ENCODE measurements at places on chromosomes 2 and 18.

GRCh38 chr2:28366496-28367282 lies 26.0 kb upstream of the FOSL2 start:
- peak; percentile 84 for DNase-seq

GRCh38 chr2:238717084-238717483 lies 130.8 kb upstream of the TWIST2 start:
- no peak for DNase-seq

- DNase-seq, result no peak
These were observed 684.8 kb downstream of the SOCS6 start for GRCh38 chr18:70973626-70974025.

- DNase-seq, result peak; percentile 42
These were observed 54.6 kb downstream of the CYP27C1 start for GRCh38 chr2:127165539-127165935.

DNA sequence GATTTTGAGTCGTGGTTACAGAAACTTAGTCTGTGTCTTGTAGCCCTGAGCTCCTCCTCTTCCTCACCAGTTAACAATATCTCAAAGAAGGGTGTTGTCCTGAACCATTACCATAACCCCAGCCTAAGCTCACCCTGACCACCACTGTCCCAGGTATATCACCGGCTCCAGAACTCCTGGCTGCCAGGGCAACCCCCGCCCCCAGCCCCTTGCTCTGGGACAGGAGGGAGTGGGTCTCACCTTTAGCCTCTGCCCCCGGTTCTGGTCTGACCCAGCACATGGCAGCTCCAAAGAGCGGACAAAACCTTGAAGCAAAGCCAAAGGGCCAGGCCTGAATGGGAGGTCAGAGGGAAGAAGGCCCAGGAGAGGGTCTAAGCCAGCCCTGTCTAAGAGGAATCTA lies 5.6 kb upstream of the PSMD1 start:
- DNase-seq, result no peak

DNA sequence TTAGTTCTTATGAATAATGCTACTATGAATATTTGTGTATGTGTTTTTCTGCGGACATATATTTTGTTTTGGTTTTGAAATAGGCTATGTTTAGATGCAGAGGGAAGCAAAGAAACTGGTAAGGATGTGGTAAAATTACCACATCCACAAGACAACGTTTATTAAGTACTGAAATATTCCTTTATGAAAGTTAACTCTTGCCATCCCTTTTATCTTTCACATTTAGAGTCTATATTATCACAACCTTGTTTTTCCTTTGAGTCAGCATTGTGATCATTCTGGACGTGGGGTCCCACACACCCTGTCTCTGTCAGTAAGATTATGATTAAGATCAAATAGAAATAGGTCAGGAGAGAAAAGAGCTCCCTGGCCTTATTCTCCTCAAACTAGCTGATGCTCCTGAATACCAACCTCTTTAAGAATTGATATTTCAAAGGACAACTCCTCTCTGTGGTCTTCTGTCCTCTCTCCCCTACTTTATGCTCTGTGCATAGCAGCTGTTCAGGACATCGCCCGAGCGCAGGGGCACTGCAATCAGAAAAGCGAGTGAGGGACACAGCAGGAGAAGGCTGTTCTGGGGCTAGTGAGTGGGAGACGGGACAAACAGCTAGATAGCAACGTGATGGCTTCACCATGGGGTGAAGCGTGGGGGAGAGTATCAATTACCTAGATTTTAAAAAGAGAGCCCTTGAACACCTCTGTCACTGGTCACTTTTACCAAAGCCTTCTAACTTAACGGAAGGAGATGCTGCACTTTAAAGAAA lies 12.2 kb downstream of the METAP1D start:
- no peak for DNase-seq

- DNase-seq, result no peak
These were observed 433 bp downstream of the NPC1 start for GRCh38 chr18:23585897-23586248.

DNA sequence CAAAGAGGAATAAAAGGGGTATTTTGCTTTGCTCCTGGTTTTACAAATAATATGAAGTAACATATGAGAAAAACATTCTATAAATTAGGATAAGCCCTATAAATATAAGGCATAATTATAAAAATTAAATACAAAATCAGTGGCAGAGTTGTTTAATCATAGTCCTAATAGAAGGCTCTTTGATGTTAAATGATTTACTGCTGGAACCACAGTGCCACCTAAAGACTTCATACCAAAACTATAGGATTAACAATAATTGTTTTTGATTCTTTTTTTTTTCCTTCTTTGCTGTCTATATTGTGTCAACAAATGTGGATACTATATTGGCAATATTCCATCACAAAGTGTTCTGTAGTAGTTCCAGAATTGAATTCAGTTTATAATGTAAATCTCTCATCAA lies 837.7 kb upstream of the SLC39A10 start:
- no peak for DNase-seq

DNA sequence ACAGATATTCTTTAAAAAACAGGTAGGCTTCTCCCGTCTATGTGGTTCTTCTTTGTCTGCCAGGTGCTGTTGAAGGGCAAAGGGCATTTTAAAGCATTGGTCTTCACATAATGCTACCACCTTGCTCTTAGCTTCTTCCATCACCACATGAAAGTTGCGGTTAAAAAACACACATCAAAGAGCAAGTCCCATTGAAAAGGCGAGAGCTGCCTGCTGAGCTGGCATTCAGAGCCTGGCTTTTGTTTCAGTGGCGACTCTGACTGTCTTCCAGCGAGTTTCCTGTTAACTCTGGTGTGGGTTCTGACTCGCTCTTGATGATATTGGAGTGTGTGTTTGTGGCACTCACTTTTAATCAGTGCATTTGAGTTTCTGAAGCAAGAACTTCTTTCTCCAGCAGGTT lies 624.9 kb upstream of the FANCL start:
- DNase-seq, result no peak

GRCh38 chr18:6427286-6427685 lies 12.6 kb upstream of the L3MBTL4 start:
- no peak for DNase-seq

- DNase-seq, result peak; percentile 85
These were observed 404.3 kb downstream of the XIRP2 start for GRCh38 chr2:167292430-167293171.

- DNase-seq, result peak; percentile 40
These were observed 14.8 kb downstream of the SLC16A14 start for GRCh38 chr2:230053753-230054478.

- DNase-seq, result no peak
These were observed 216.1 kb downstream of the KCNJ3 start for GRCh38 chr2:154914561-154914960.

GRCh38 chr2:159905926-159906714 lies 108.1 kb upstream of the CD302 start:
- DNase-seq, result no peak

- no peak for DNase-seq
These were observed 18.3 kb downstream of the CLHC1 start for GRCh38 chr2:55213822-55214221.

DNA sequence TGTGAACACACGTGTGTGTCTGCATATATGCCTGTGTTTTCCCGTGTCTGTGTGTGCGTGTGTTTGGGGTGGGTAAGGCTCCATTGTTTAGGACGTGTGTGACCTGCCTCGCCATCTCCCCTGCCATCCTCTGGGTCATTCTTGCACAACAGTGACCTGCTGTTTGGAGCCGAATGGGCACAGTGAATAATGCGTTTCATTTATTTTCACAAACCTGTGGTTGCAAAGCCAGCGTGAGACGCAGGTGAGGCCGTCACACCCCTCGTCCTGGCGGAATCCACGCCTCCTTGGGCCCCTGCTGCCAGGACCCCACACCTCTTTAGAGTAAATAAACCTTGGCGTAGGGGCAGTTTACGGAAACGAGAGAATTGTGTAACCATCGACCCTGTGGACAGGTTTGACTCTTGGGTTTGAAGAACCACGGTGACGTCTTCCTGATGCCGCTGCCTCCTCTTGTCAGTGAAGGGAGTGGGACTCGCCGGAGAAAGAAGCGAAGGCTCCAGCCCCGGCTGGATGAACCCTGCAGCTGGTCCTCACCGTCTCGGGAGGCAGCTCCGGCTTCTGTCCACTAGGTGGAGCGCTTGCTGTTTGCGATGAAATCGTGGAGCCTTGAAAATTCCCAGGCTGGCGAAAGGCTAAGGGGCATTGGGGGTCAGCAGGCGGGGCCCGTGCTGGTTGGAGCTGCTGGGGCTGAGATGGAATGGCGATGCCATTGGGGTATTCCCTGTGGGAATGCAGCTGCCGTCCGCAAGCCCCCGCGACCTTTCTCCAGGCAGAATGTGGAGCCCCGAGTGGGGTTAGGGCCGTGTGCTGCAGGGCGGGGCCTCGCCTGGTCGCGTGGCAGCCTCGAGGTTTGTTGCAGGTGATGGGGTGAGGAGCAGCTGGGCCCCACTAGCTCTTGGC lies 81.1 kb downstream of the RTP5 start:
- peak; percentile 80 for DNase-seq

DNA sequence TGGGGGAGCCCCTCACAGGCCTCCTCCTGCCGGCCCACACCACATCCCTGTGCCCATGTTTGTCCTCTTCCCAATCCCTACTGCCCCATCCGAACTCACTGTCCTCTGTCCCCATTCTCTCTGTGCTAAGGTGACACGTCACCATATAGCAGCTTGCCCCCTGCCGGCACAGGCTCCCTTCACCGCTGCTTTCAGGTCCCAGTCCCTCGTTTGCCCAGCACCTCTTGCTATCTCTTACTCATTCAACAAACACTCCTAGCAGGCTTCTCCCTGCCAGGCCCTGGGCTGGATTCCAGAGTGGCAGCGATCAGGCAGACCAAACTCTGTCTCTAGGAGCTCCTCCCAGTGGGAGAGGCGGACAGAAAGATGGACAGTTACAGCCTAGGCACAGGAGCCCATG lies 74.3 kb downstream of the TFCP2L1 start:
- DNase-seq, result no peak

DNA sequence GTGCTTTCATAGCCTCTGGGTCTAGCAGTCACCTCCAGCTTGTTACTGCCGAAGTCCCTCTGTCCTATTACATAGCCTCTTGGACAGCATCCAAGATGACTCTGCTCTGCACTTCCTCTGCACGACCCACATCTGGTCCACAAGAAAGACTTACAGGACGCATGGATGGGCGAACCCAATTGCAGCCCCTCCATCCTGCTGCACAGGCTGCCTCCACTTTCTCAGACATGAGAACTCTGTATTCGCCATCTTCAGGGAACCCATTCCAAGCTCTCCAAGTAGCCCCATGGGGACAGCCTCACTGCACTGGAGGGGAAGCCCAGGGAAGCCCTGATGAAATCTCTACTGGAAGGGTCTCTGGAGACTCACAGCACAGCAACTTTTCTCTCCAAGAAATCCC lies 172.1 kb downstream of the GFPT1 start:
- DNase-seq, result no peak

- no peak for DNase-seq
These were observed 137.0 kb downstream of the MEIS1 start for GRCh38 chr2:66571918-66572317.

DNA sequence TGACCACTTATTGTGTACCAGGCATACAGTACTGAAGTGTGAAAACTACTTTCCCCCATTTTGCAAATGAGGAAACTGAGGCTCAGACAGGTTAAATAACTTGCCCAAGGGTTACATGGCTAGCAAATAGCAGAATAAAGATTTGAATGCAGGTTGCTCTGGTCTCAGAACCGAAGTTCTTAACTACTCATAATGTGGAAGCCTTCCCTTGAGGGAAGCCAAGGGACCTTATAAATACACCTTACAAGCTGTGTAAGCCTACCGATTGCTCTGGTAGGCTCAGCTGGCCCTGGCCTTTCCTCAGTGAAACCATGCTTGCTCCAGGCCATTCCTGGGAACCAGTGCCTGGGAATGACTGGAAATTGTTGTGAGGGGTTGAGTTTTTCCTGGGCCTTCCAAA lies 114.6 kb upstream of the CDCA7 start:
- DNase-seq, result no peak

DNA sequence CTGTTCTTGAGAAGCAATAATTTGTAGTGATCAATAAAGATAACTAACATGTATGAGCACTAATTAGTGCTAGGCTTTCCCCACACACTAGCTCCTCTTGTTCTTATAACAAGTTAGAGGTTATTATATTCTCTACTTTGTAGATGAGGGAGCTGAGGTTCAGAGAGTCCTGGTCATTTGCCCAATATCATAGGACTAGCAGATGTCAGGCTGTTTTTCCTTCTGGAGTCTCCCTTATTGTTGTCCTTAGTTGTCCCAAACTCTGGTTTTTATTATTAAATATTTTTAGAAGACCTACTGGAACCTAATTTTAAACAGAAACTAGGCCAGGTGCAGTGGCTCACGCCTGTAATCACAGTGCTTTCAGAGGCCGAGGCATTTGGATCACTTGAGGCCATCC lies 16.5 kb upstream of the TTC39C start:
- no peak for DNase-seq

- DNase-seq, result no peak
These were observed 236.7 kb downstream of the TMX3 start for GRCh38 chr18:68478246-68478645.

Data from adrenal gland (tissue), 19 donors.